ENCODE measurements at places on chromosomes 16 and 17. TPM values are rescaled to one million over a fixed set of nuclear protein-coding genes. Genes with fewer than 3 reads are reported as not detected.
A peak's percentile ranks its signal among the peaks of the same experiment; 100 is the strongest.

TBC1D3C gene
- total RNA-seq, result not detected

DNA sequence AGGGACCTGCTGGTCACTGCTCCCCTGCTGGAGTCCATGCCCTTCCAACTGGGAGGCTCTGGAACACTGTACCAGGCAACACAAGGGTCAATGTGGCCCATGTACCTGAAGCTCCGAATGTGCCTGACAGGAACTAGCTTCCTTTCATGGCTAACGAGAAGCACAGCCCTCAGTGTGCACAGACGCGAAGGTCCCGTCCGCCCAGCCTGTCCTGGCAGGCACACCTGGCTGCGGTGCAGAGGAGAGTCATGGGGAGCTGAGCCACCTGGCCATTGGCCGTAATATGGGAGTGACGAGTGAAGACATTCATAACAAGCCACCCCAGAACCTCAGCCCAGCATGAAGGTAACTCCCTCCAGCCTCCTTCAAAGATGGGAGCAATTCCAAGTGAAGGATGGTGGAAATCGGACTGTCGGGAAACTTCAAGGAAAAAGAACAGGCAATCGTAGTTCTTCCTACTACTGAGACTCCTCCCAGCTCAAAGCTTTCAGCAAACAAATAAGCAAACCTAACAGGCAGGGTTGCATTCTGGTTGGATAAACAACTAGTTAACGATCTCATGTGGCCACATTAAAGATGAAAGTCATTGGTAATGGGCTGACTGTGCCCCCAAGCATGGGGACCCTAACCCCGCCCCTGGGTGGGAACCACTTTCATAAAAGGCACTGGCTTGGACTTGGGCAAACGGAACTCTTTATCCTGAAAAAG lies 13.2 kb downstream of the TMEM11 start:
- no peak overlapping the region for H3K27ac ChIP-seq
- DNase-seq, result no peak
- no peak overlapping the region for H3K4me3 ChIP-seq
- no peaks in the 10 kb centered on the region for H3K27me3 ChIP-seq
- peaks cover 21% of the 10 kb centered on the region for H3K36me3 ChIP-seq

ZNF597 gene
- total RNA-seq, result 5.1 TPM

GRCh38 chr17:61414141-61414935 lies 14.7 kb downstream of the TBX2 start:
- DNase-seq, result peak; percentile 76
- H3K27ac ChIP-seq, result peak overlapping the region; percentile 90
- peaks cover 11% of the 10 kb centered on the region for H3K27me3 ChIP-seq

CDRT4 gene
- 9.0 TPM for total RNA-seq

DNA sequence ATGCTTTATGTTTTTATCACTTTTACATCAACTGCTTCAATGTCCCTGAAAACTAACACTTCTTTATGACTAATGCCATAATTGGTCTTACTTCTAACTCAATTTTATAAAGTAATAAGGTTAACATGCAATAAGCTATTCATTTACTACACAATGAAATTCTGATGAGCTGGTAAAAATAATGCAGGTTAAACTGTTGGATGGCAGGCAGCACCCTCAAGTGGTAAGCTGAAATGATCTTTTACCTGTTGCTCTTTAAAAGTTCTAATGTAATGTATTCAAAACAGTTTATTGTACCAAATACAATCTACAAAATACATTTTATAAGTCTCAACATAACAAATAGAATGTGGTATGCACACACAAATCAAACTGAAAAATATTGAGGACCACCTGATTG lies 1280.3 kb downstream of the CDH8 start:
- H3K4me3 ChIP-seq, result no peak overlapping the region
- H3K27ac ChIP-seq, result no peak overlapping the region
- no peak for DNase-seq
- H3K36me3 ChIP-seq, result no peaks in the 10 kb centered on the region
- H3K4me1 ChIP-seq, result no peaks in the 10 kb centered on the region

GRCh38 chr17:58329810-58330537 lies 1.4 kb upstream of the TSPOAP1 start:
- DNase-seq, result no peak
- H3K27me3 ChIP-seq, result no peaks in the 10 kb centered on the region
- peak overlapping the region; percentile 59 for H3K4me3 ChIP-seq
- H3K4me1 ChIP-seq, result peaks cover 8% of the 10 kb centered on the region

DNA sequence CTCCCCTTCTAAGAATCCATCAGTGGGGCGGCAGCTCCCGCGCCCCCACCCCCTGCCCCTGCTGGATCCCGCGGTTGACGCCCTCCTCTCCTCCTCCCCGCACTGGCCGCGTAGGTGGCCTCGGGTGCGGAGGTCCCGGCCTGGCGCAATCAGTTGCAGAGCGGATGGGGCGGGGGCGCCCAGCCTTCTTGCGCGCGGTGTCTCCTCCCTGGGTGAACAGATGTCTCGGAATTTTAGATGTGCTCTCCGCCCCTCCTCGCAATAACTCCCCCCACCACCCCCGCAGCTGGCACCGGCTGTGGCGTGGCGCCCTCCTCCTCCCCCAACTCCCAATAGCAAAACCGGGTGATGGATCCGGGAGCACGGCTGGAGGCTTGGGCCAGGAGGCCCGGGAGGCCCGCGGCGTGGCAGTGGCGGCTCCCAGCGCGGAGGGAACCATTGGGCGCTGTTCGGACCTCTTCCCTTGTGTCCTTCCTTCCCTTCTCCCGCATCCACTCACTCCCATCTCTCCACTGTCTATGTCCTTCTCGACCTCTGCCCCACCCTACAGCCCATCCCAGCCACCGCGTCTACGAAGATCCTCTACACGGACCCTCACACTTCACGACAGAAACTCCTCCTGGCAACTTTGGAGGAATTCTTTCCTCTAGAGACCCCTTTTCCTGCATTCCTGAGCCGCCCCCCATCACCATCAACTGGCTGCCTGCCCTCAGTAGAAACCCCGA lies 11.0 kb downstream of the NEUROD2 start:
- peaks cover 10% of the 10 kb centered on the region for H3K4me1 ChIP-seq
- no peak overlapping the region for H3K27ac ChIP-seq
- H3K27me3 ChIP-seq, result peaks cover 92% of the 10 kb centered on the region

GRCh38 chr16:89828199-89828869 lies at the start of gene SPIRE2:
Gene SPIRE2 (plus strand): TSS chr16:89828475. CDS start chr16:89828551, 76 bp downstream.
- peak within 1 kb of the TSS; percentile 53 for H3K4me3 ChIP-seq
- DNase-seq, result peak; percentile 88
- no peaks in the 10 kb centered on the region for H3K36me3 ChIP-seq
- H3K27ac ChIP-seq, result peak within 1 kb of the TSS; percentile 42

- H3K36me3 ChIP-seq, result peaks cover 58% of the 10 kb centered on the region
- peaks cover 61% of the 10 kb centered on the region for H3K4me1 ChIP-seq
- no peaks in the 10 kb centered on the region for H3K27me3 ChIP-seq
- no peak overlapping the region for H3K27ac ChIP-seq
- no peak for DNase-seq
These were observed 11.4 kb downstream of the IGFBP4 start for GRCh38 chr17:40454613-40454995.

- peaks cover 84% of the 10 kb centered on the region for H3K36me3 ChIP-seq
- DNase-seq, result no peak
- no peak overlapping the region for H3K4me3 ChIP-seq
- H3K27me3 ChIP-seq, result no peaks in the 10 kb centered on the region
These were observed 11.4 kb downstream of the LIMD2 start for GRCh38 chr17:63688396-63689020.

- H3K4me3 ChIP-seq, result no peak overlapping the region
- no peaks in the 10 kb centered on the region for H3K36me3 ChIP-seq
- no peak overlapping the region for H3K27ac ChIP-seq
These were observed 395.4 kb downstream of the NPIPA7 start for GRCh38 chr16:16774389-16774788.

GRCh38 chr17:63644846-63645245 lies 22.6 kb downstream of the MAP3K3 start:
- no peak overlapping the region for H3K4me3 ChIP-seq
- peaks cover 25% of the 10 kb centered on the region for H3K36me3 ChIP-seq
- DNase-seq, result no peak
- peaks cover 26% of the 10 kb centered on the region for H3K4me1 ChIP-seq

TSPAN10 gene
- 1.1 TPM for total RNA-seq

DNA sequence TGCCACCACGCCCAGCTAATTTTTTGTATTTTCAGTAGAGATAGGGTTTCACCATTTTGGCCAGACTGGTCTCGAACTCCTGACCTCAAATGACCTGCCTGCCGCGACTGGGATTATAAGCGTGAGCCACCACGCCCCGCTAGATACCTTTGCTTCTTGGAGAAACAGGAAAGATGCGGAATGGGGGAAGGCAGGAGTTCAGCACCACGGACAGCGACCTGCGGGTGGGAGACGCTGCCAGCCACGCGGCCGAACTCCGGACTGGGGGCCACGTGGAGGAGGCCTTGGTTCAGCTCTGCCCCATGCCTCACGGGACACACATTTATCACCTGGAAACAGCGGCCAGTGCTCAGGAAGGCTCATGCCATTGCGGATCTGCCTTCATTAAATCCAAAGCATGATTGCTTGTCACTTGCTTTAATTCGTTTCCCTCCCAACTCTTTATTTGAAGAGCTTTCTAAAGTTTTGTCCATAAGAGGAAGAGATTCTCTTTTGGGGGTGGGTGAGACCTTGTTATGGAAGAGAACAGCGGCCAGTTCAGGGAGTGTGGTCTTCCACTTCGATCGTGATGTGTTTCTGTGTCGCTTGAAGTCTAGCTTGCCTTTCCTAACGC lies 219.9 kb downstream of the ENGASE start:
- peak; percentile 83 for DNase-seq
- peaks cover 28% of the 10 kb centered on the region for H3K27me3 ChIP-seq
- no peak overlapping the region for H3K4me3 ChIP-seq
- no peaks in the 10 kb centered on the region for H3K36me3 ChIP-seq
- H3K4me1 ChIP-seq, result no peaks in the 10 kb centered on the region

- H3K27me3 ChIP-seq, result no peaks in the 10 kb centered on the region
- peaks cover 25% of the 10 kb centered on the region for H3K4me1 ChIP-seq
- no peak overlapping the region for H3K27ac ChIP-seq
- no peak for DNase-seq
- H3K36me3 ChIP-seq, result peaks cover under 1% of the 10 kb centered on the region
These were observed 19.6 kb upstream of the SLC35B1 start for GRCh38 chr17:49727380-49727779.

DNA sequence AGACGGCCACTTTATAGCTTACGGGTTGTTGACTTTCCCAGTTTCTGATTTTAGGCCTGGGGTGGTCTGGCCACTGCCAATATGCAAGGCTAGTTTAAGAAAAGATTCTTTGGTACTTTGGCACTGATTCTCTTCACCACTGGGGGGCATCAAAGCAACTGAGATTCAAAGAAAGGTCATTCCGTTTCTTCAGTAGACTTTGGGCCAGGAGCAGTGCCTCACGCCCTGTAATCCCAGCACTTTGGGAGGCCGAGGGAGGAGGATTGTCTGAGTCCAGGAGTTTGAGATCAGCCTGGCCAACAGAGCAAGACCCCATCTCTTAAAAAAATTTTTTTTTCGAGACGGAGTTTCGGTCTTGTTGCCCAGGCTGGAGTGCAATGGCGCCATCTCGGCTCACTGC lies 53.0 kb downstream of the RPA1 start:
- no peak overlapping the region for H3K4me3 ChIP-seq
- no peaks in the 10 kb centered on the region for H3K4me1 ChIP-seq
- no peaks in the 10 kb centered on the region for H3K27me3 ChIP-seq

GRCh38 chr17:16013943-16014407 lies 14.4 kb downstream of the TTC19 start:
- no peak for DNase-seq
- peaks cover 50% of the 10 kb centered on the region for H3K36me3 ChIP-seq
- peaks cover 37% of the 10 kb centered on the region for H3K4me1 ChIP-seq
- no peak overlapping the region for H3K4me3 ChIP-seq
- H3K27ac ChIP-seq, result no peak overlapping the region

- DNase-seq, result no peak
- H3K4me1 ChIP-seq, result no peaks in the 10 kb centered on the region
- H3K27me3 ChIP-seq, result no peaks in the 10 kb centered on the region
- no peak overlapping the region for H3K4me3 ChIP-seq
- H3K36me3 ChIP-seq, result no peaks in the 10 kb centered on the region
- no peak overlapping the region for H3K27ac ChIP-seq
These were observed 6.5 kb upstream of the PNPO start for GRCh38 chr17:47934856-47935255.

GRCh38 chr17:73198201-73198929 lies 5.5 kb downstream of the COG1 start:
- DNase-seq, result no peak
- no peak overlapping the region for H3K27ac ChIP-seq
- no peaks in the 10 kb centered on the region for H3K27me3 ChIP-seq
- H3K4me1 ChIP-seq, result peaks cover 15% of the 10 kb centered on the region
- H3K36me3 ChIP-seq, result peaks cover 70% of the 10 kb centered on the region

- no peak overlapping the region for H3K4me3 ChIP-seq
- H3K27ac ChIP-seq, result peak overlapping the region; percentile 74
- peak; percentile 85 for DNase-seq
- H3K4me1 ChIP-seq, result peaks cover 27% of the 10 kb centered on the region
- H3K36me3 ChIP-seq, result no peaks in the 10 kb centered on the region
These were observed 70.5 kb downstream of the GAS7 start for GRCh38 chr17:10127819-10128425.

HOXB7 gene
- 1.2 TPM for total RNA-seq

DNA sequence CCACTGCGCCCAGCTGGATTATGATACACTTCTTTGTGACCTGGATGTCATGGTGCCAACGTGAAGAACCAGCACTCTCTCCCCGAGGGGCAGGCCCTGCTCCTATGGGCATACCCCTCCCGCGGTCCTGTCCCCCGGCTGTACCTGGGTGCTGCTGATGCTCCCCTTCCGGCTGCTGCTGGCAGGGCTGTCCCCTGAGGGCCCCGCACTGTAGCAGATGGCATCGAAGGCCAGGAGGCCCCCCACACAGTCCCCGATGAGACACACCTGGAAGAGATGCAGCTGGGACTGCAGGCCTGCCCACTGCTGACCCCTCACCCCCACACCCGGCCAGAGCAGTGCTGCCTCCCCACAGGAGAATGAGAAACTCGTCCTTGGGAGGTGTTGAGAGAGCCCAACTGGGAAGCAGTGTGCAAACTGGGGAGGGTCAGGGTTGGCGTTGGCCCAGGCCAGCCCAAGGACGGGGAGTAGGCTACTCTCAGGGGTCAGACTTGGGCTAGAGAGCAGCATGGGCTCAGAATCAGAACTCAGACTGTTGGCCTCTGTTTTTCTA lies 33.7 kb downstream of the PIMREG start:
- H3K27me3 ChIP-seq, result no peaks in the 10 kb centered on the region
- no peak overlapping the region for H3K27ac ChIP-seq
- no peak for DNase-seq

GNG13 gene
- total RNA-seq, result not detected

- no peak overlapping the region for H3K4me3 ChIP-seq
- DNase-seq, result no peak
- no peaks in the 10 kb centered on the region for H3K27me3 ChIP-seq
- H3K4me1 ChIP-seq, result no peaks in the 10 kb centered on the region
These were observed 32.7 kb upstream of the LRRC37A start for GRCh38 chr17:46262271-46262670.

- peak overlapping the region; percentile 93 for H3K27ac ChIP-seq
- H3K27me3 ChIP-seq, result no peaks in the 10 kb centered on the region
- H3K4me3 ChIP-seq, result peak overlapping the region; percentile 67
These were observed 953 bp upstream of the NSMCE1 start for GRCh38 chr16:27269300-27270150.

- peaks cover 50% of the 10 kb centered on the region for H3K4me1 ChIP-seq
- no peaks in the 10 kb centered on the region for H3K36me3 ChIP-seq
- H3K27ac ChIP-seq, result no peak overlapping the region
- no peaks in the 10 kb centered on the region for H3K27me3 ChIP-seq
These were observed 34.9 kb downstream of the TOM1L2 start for GRCh38 chr17:17937201-17937853.

- no peak overlapping the region for H3K4me3 ChIP-seq
- no peak for DNase-seq
- no peak overlapping the region for H3K27ac ChIP-seq
- no peaks in the 10 kb centered on the region for H3K4me1 ChIP-seq
- no peaks in the 10 kb centered on the region for H3K36me3 ChIP-seq
These were observed 113.4 kb upstream of the SEC14L1 start for GRCh38 chr17:77027271-77027889.

- DNase-seq, result no peak
- no peaks in the 10 kb centered on the region for H3K4me1 ChIP-seq
- H3K4me3 ChIP-seq, result no peak overlapping the region
- no peaks in the 10 kb centered on the region for H3K27me3 ChIP-seq
These were observed 363.5 kb downstream of the CPPED1 start for GRCh38 chr16:12440228-12440530.

Measured in upper lobe of right lung (tissue), 1 donor.